Activated T-cell treated with anti-CD3 and anti-CD28 coated beads, Interleukin-2, amount 50 U/mL, for 1 hour (primary cell): ENCODE measurements at places on chromosomes 7 and 10.

GRCh38 chr10:12051241-12051640, 8.6 kb upstream of the UPF2 start:
- no peak for DNase-seq

GRCh38 chr10:96511044-96511945, 2.4 kb downstream of the TLL2 start:
- no peak for DNase-seq

- no peak for DNase-seq
These were observed 67.8 kb downstream of the EBF3 start for GRCh38 chr10:129896136-129896859.

DNA sequence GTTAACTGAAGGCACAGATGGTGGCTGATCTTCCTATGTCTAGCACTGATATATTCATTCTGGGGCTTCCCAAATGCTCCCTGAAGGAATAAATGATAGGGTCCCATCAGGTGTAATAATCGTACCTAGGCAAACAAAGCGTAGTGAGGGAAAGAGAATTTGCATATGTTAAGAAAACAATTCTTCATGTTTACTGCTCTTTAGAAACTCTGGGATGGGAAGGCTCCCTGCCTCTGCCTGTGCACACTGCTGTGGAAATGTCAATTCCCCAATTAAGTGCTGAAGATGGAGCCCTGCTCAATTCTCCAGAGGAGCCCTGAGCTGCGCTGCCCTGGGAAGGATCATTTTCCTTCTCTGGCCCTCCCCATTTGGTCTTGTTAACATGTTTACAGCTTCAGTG, 380.9 kb upstream of the ADARB2 start:
- no peak for DNase-seq

DNA sequence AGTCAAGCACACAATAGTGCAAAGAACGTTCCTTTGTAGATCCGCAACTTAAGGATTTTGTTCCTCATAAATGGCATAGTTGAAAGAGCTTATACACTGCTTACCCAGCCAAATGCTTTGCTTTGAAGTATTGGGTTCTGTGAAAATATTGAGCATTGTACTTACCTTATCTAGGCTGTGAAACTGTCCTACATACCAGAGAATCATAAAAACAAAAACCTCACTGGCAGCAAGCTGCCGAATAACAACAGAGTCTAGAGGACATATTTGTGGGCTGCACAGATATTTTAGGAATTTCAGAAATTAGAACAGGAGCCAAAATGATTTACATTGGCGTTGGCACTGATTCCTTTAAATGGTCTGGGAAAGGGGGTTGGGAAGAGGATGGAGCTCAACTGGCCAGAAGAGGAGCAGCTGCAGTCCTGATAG, 174.8 kb downstream of the RTKN2 start:
- no peak for DNase-seq

DNA sequence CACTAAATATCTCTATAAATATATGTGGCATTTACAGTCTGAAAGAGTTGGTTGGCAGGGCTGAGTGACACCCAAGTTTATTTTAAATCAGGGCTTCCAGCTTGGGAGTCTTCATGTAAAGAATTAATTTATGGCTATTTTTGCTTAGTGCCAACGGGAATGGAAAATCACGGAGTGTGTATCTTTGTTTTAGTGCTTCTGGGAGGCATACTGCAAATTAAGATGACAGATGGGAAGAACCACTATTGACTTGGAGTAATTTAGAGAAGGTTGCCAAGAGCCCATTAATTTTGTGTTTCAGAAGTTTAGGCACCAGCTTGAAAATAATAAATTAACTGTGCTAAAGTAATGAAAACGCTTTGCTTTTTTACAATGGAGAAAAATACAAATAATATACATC, 135.2 kb downstream of the GPR37 start:
- DNase-seq, result no peak

DNA sequence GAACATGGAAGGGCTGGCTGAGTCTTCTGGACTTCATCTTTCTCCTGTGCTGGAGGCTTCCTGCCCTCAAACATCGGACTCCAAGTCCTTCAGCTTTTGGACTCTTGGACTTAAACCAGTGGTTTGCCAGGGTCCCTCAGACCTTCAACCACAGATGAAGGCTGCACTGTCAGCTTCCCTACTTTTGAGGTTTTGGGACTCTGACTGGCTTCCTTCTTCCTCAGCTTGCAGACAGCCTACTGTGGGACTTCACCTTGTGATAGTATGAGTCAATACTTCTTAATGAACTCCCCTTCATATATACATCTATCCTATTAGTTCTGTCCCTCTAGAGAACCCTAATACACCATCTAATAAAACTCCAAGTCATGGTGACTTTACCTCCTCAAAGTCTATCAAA, 4.0 kb upstream of the CLEC5A start:
- no peak for DNase-seq

- DNase-seq, result no peak
These were observed 683.3 kb downstream of the GRM8 start for GRCh38 chr7:126569402-126569801.

GRCh38 chr10:122373108-122373507, 1.4 kb upstream of the PLEKHA1 start:
- DNase-seq, result no peak

GRCh38 chr10:71259815-71260501, 47.6 kb downstream of the UNC5B start:
- DNase-seq, result no peak

GRCh38 chr10:35934642-35934995, 292.5 kb upstream of the FZD8 start:
- no peak for DNase-seq

GRCh38 chr10:58796242-58796641, 283.6 kb downstream of the BICC1 start:
- DNase-seq, result no peak

- DNase-seq, result no peak
These were observed 28.1 kb upstream of the KNDC1 start for GRCh38 chr10:133131734-133132472.

GRCh38 chr7:125605241-125605640, 675.6 kb upstream of the POT1 start:
- DNase-seq, result no peak

DNA sequence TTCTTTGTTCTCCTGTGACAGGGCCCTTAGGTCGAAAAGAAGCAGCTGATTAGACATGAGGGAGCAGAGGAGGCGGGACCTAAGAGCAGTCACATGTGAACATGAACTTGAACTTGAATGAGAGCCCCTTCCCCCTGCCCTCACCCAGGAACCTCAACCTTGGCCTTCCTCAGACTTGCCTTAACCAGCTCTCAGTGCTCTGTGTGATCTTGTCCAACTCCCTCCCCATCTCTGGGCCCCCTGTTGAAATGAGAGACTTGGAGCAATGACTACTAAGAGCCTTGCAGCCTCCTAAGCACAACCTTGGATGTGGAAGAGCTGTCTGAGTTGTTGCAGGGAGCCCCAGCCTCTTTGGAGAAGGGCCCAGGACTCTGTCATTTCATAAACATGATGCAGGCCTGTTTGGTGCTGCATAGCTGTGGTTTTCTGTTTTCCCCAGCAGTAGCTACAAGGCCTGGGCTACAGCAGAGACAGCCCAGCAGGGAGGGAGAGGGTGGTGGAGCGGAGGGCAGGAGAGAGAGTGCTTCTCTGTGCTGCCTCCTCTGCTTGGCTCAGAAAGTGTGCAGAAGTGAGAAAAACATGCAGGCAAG, 123.9 kb upstream of the ZMIZ1 start:
- DNase-seq, result no peak

DNA sequence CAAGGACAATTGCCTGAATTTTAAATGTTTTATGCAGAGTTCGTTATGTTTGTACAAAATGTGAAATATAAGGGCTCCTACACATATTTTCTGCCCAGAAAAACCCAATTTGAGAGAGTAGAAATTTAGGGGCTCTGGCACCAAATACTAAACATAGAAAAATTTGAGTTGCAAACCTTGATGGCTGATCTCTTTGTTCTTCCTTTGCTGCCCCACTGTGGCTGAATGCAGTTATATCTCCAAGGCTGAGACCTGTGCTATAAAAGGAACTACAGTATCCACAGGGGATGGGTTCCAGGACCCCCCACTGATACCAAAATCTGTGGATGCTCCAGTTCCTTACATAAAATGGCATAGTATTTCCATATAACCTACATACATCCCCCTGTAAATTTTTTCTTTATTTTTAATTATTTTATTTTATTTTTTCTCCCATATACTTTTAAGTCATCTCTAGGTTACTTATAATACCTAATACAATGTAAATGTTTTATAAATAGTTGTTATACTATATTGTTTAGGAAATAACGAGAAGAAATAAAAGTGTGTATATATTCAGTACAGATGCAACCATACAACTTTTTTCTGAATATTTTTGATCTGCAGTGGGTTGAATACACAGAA, 22.5 kb downstream of the CFAP43 start:
- no peak for DNase-seq

DNA sequence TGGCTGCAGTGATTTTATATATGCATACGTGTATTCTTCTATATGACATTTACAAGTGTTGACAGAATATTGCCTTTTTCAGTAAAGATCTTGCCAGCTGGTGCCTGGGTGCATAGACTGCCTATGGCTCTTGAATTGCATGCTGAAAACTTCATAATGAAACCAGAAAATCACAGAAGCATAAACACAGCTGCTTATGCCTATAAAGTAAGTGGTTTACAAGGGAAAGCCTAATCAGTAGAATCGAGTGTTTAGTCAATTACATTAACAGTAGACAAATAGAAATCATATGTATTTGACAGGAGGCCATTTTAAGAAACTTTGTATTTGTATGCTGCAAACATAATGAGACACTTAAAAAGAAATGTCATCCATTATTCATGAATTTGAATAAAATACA, 82.5 kb downstream of the TMEM168 start:
- DNase-seq, result no peak

GRCh38 chr10:60893231-60893630, 50.8 kb downstream of the RHOBTB1 start:
- DNase-seq, result no peak

GRCh38 chr10:62961951-62962523, 145.9 kb upstream of the EGR2 start:
- DNase-seq, result no peak

DNA sequence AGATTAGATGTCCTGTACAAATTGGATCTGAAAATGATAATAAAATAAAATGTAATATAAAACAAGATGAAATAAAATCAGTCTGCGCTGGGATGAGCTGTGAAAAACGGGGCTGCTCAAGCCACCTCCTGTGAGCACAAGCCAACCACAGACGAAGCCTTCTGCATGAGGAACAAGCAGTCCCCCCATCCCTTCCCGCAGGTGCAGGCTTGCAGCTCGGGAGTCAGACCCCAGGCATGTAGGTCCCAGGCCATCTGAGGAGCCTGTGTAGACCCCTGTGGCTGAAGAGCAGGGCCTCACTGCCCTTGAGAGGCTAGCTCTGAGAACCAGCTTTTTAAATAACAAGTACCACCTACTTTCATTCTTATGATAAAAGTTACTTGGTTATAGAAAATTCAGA, 123.4 kb downstream of the TNS3 start:
- DNase-seq, result no peak

- no peak for DNase-seq
These were observed 190.9 kb downstream of the REEP3 start for GRCh38 chr10:63711867-63712716.

GRCh38 chr7:44076101-44076895, 6.0 kb downstream of the POLM start:
- peak; percentile 14 for DNase-seq

- no peak for DNase-seq
These were observed 54.2 kb downstream of the ABI1 start for GRCh38 chr10:26806557-26806956.

DNA sequence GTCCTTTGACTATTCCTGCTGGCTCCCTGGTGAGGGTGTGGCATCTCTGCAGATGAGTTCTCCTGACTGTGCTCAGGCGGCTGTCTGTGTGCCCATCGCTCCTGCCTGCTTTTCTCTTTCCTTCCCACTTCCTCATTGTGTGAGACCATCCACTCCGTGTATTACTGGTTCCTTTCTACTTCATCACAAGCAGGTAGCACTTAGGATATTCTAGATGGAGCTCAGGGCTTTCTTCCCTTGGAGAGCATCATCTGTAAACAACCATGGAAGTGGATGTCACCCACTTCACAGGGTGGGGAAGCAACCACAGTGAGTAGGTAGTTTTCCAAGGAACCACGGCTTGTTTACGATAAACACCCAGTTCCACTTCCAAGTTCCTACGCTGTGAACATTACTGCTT, 15.7 kb downstream of the DNAJB6 start:
- DNase-seq, result no peak

DNA sequence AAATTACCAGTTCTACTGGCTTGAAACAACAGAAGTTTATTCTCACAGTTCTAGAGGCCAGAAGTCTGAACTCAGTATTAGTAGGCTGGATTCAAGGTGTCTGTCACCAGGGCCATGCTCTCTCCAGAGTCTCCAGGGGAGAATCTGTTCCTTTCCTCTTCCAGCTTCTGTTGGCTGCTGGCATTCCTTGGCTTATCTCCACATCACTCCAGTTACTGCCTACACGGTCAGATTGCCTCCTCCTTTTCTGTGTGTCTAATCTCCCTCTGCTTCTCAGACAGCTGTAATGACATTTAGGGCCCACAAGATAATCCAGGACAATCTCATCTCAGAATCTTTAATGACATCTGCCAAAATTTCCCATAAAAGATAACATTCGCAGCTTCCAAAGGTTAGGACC, 36.6 kb downstream of the MAPK8 start:
- no peak for DNase-seq

- no peak for DNase-seq
These were observed 12.3 kb upstream of the ZNRF2 start for GRCh38 chr7:30272126-30272525.

GRCh38 chr10:125158601-125159485, 1.5 kb downstream of the CTBP2 start:
- no peak for DNase-seq

GRCh38 chr10:80429521-80429973, 21.2 kb downstream of the PRXL2A start:
- no peak for DNase-seq

- DNase-seq, result no peak
These were observed 27.8 kb downstream of the CDHR3 start for GRCh38 chr7:105990727-105991453.

GRCh38 chr7:36021917-36022550, 131.0 kb upstream of the EEPD1 start:
- no peak for DNase-seq

DNA sequence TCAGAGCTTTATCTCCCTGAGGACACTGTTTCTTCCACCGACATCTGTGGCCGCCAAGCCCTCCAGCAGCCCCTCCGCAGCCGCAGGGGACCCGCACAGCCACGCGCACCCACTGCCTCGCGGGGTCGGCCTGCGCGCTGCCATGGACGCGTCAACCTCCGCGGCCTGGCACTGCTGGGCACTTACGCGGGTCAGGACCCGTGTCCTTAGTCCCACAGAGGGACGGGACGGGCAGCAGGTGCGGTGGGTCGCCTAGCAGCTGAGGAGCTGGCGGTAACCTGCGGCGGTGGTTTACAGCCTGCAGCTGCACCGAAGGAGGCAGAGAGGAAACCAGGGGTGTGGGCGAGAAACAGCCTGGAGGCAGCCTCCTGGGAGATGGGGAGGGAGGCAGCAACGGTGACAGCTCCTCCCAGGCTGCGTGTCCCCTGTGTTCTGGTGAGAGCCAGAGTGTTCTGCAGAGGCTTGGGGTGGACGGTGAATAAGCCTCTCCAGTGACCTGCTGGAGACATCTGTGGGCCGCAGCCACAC, 61.3 kb downstream of the SEC61G start:
- no peak for DNase-seq
